ENCODE measurements at places on chromosomes 12 and 14.

DNA sequence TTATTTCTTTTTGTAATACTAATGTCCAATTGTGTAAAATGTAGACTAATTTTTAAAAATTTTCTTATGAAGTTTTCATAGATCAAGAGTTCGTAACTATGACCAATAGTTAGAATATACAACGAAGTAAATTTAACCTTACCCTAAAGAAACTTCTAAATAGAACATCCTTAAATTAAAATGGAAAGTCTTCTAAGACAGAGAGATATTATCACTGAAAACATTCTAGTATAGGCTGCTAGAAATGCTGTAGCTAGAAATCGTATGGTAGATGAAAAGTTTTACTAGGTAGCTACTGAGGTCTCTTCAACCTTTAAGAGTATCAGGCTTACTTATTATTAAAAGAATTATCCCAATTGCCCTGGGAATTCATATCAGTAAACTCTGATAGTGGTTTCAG lies 925 bp downstream of the CLEC2A start:
- DNase-seq, result no peak

DNA sequence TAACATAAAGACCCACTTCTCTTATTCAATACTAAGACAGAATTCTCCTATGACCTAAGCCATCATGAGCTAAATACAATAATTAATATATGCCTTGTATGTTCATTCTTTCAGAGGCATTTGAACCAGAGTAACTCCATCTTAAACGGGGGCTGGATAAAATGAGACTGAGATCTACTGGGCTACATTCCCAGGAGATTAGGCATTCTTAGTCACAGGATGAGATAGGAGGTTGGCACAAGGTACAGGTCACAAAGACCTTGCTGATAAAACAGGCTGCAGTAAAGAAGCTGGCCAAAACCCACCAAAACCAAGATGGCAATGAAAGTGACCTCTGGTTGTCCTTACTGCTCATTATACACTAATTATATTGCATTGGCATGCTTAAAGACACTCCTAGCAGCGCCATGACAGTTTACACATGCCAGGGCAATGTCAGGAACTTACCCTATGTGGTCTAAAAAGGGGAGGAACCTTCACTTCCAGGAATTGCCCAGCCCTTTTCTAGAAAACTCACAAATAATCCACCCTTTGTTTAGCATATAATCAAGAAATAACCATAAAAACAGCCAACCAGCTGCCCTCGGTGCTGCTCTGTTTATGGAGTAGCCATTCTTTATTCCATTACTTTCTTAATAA lies 260.7 kb downstream of the SSPN start:
- no peak for DNase-seq

DNA sequence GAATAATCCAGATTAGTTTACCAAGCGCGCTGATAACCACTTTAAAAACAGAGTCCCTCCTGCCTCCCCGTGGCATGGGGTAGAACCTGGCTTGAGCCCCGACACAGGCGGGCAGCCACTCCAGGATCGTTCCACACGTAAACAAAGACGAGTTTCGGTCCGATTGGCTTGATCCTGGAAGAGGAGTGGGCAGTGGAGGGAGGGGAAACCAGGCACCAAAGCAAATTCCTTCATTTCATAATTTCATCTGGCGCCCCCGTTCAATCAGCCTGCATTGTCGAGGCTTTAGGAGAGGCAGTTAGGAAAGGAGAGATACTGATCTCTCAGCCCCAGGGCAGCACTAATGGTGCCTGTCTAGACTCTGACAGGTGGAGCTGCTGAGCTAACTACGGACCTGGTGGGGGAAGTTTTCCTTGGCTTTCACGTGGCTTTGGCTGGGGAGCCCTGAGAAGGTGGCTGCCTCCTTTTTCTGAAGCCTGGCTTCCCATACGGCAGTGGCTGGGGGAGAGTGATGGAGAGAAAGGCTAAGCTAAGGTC lies 751 bp upstream of the GPRC5A start:
- no peak for DNase-seq

DNA sequence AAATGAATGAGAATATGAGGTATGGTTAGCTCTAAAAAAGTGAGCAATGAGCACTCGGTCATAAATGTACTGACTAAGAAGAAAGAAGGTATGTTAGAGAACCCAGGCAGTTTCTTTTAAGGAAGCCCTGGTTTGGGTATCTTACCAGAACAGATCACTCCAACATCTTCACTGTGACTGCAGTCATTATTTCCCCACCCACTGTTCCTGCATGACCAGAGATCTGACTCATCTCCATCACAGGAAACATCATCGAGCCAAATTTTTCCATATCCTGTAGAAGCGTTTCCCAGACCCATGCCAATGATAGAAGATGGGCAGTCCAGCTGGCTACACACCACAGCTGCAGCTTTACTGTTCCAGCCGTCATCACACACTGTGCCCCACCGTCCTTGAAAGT lies 48.0 kb downstream of the CD163L1 start:
- DNase-seq, result no peak

DNA sequence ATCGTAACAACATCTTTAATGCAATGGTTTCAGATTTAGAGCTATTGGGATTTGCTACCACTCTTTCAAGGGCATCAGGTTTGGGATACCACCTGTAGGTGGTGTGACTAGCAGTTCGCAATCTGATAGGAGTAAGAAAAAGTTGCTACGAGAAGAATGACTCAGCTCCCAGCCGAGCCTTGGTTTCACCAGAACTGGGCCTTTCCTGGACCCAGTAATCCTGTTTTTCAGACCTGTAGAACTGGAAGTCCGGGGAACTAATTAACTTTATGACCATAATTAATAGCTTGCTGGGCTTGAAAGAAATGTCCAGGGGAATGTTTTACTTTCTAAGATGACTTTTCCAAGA lies 770 bp downstream of the ABHD4 start:
- DNase-seq, result peak; percentile 2

- no peak for DNase-seq
Measured at GRCh38 chr12:74515849-74516248, 21.8 kb upstream of the ATXN7L3B start.

GRCh38 chr12:69068448-69068847 lies 135.5 kb upstream of the CPM start:
- no peak for DNase-seq

DNA sequence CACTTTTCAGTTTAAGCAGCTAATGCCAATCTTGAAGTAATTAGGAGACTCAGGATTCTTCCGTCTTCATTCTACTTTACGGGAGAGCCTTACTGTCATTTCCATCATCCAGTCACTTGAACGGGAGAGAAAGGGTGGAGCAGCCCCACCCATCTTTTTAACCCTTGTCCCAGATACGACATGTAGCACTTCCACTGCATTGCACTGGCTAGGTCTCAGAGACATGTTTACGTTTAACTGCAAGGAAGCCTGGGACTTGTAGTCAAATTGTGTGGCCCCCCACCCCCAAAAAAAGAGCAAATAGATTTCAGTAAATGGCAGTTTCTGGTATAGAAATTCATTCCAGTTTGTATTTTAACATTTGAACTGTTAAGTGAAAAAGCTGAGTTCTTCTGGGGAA lies 46.1 kb upstream of the SYT1 start:
- DNase-seq, result no peak

DNA sequence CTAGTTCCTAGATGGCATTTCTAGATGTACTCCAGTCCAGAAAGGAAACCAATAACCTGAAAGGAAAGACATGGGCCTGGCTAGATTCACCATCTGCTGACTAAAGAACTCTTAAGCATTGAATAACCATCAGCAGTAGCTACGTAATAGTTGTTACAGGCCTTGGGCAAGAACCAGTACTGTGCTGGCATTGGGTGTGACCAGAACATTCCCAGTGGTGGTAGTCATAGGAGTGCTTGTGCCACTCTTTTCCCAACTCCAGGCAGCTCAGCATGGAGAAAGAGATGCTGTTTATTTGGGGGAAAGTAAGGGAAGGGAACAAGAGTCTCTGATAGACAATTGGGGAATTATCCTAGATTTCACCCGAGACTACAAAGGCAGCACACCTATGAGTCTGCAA lies 333.3 kb downstream of the SLC16A7 start:
- no peak for DNase-seq

- DNase-seq, result no peak
Measured at GRCh38 chr14:96229315-96229714, 24.7 kb downstream of the BDKRB2 start.

GRCh38 chr14:66228267-66228970 lies 257.8 kb upstream of the CCDC196 start:
- DNase-seq, result no peak

- no peak for DNase-seq
Measured at GRCh38 chr14:91351512-91351862, 66.1 kb downstream of the CCDC88C start.

- no peak for DNase-seq
Measured at GRCh38 chr14:105045710-105046326, 19.4 kb downstream of the GPR132 start.

DNA sequence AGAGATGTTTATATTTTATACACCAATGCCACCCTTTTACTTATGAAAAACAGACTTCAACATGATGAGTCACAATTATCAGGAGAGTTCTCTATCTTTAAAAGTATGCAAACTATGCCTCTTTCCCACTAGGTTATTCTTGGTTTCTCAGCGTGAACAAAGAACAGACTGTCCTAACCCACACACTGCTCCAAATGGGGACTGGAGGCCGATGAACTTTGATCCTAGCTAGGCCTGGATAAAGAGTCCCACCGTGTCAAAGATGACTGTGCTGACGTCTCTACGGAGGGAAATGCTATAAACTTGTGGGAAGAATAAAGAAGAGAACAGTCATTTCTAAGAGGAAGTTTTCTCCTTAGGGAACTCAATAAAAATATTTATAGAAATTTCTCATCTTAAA lies 160.1 kb downstream of the EPS8 start:
- DNase-seq, result no peak

- no peak for DNase-seq
Measured at GRCh38 chr14:34113991-34114390, 163.1 kb upstream of the EGLN3 start.

DNA sequence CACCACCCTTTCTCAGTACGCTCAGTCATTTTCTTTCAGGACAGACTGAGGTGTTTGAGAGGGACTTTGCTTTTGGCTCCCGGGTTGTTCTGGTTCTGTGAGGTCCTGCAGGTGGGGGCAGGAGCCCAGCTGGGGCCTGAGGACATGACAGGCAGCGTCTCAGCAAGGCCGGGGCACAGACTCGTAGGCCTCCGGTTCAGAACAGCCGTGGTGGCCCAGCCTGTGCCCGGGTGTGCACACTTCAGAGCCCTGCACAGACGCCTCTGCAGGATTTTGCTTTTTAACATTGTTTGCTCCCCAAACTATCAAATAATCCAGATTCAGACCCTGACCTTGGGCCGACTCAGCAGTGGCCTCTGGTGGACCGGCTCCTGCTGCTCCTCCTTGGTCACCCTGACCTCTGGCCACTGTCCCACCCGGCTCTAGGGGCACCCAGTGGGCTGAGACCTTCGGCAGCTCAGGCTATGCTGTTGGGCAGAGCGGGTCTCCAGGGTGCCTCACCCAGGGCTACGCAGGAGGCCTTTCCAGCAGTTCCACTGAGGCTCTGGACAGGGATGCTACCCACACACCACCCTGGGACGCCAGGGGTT lies 65.2 kb downstream of the ADGRD1 start:
- DNase-seq, result no peak

- DNase-seq, result no peak
Measured at GRCh38 chr12:38587594-38587993, 271.0 kb downstream of the ALG10B start.

GRCh38 chr12:123270214-123271000 lies 1.2 kb downstream of the CDK2AP1 start:
- no peak for DNase-seq

GRCh38 chr14:45526715-45527549 lies 273.9 kb upstream of the MIS18BP1 start:
- peak; percentile 59 for DNase-seq

GRCh38 chr12:129704232-129704830 lies 199.5 kb downstream of the TMEM132D start:
- no peak for DNase-seq

- DNase-seq, result no peak
Measured at GRCh38 chr12:102302553-102302952, 104.9 kb upstream of the PMCH start.

DNA sequence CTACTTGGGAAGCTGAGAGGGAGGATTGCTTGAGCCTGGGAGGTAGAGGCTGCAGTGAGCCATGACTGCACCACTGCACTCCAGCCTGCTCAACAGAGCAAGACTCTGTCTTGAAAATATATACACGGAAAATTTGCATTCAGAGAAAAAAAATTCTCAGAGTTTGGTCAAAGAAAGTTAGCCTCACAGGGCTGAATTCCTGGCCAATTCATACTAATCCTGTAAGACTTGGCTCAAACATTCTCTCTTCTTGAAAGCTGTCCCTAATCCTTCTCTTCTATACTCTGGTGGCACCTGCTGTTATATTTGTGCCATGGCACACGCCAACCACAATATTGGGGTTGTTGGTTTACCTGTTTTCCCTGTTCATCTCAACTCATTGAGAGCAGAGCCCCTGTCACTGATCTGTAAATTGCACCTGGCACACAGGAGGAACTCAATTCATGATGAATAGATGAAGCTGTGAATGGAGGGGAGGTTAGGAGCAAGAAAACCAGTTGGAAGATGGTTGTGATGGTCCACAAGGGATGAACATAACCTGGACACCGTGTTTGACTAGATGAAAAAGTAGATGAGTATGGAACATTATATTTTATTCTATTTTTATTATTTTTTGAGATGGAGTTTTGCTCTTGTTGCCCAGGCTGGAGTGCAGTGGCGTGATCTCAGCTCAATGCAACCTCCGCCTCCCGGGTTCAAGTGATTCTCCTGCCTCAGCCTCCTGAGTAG lies 36.8 kb upstream of the SPTSSA start:
- peak; percentile 13 for DNase-seq

- no peak for DNase-seq
Measured at GRCh38 chr12:52037248-52037861, 13.9 kb upstream of the NR4A1 start.

DNA sequence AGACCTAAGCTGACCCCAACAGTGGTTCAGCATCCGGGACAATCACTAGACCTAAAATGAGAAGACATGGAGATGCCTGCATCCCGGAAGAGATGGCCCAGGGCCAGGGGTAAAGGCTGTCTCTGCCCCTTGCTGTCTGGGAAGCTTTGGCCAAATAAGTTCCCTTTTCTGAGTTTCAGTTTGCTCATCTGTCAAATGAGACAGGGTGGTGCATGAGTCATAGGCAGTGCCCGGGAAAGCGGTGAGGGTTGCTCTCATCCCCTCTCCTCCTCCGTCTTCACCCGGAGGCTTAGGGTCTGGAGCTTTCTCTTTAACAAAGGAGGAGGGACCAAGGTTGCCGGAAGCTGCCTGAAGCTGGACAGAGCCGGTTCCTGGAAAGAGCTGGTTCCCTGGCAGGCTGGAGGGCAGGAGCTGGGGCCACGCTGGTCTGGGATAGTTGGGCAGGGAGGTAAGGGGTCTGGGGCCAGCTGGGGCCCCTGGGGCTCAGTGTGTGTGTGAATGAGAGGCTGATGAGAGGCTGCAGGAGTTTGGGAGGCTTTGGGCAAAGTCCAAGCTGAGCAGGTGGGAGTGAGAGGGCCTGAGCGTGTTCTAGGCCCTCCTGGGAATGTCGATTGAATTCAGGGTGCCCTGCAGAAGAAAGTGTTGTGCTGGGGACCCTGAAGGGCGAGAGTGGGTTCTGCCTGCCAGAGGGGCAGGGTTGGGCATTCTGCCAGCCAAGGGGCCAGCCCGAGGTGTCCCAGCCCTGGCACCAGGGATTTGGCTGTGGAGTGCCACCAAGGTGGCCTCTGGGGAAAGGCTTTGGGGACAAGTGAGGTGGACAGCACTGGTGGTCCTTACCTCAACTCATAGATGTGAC lies at the start of gene SDSL:
Gene SDSL, plus strand, starts transcription at position 351 of the 856 bp plus-strand sequence. CDS start 5,603 bp downstream, outside the sequence.
- peak; percentile 34 for DNase-seq

Data from DMS153 (cell line).